ENCODE measurements at places on chromosomes 3 and 15.
A peak's percentile ranks its signal among the peaks of the same experiment; 100 is the strongest.

DNA sequence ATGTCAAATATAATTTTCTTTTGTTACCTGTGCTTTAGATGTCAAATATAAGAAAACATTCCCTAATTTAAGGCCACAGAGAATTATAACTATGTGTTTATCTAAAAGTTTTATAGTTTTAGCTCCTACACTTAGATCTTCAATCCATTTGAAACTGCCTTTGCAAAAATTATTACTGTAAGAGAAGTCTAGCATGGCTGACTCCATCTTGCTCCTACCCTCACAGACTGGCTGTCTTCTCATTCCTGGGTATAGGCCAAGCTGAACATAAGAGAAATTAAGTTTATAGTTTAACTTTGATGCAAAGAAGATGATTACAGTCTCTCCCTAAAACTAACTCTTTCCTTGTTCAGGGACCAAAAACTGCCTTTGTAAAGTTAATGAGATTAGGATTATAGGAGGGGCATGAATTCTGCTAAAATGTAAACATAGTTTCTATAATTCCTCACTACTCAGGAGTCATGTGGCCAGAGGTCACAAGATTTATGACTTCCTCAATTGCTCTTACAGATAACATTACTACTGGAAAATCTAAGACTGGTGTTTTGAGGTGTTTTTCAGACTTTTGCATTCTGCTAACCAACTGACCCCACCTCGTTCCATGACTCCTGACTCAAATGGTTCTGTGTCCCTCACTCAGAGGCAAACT, 184.0 kb downstream of the BCHE start:
- DNase-seq = no peak

GRCh38 chr3:170414202-170414663, 4.4 kb upstream of the CLDN11 start:
- DNase-seq = peak; percentile 68

GRCh38 chr3:62376454-62376720, 3.0 kb upstream of the FEZF2 start:
- no peak for DNase-seq

DNA sequence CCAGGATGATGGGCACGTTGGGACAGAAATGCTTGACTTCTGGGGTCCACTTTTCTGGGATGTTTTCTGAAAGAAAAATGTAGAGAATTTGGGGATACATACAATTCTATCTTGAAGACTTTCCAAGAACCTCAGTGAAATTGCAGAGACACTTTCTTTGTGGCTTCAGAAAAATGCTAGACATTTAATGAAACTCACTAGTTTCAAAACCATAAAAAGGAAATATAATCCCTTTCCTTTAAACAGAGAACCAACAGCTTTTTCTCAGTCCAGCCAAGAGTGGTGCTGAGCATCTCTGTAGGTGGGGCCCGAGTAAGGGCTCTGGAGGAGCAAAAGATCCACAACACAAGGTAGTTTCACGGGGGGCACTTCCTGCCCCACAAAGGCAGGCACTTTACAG, 4.4 kb upstream of the GPX1 start:
- DNase-seq = no peak

DNA sequence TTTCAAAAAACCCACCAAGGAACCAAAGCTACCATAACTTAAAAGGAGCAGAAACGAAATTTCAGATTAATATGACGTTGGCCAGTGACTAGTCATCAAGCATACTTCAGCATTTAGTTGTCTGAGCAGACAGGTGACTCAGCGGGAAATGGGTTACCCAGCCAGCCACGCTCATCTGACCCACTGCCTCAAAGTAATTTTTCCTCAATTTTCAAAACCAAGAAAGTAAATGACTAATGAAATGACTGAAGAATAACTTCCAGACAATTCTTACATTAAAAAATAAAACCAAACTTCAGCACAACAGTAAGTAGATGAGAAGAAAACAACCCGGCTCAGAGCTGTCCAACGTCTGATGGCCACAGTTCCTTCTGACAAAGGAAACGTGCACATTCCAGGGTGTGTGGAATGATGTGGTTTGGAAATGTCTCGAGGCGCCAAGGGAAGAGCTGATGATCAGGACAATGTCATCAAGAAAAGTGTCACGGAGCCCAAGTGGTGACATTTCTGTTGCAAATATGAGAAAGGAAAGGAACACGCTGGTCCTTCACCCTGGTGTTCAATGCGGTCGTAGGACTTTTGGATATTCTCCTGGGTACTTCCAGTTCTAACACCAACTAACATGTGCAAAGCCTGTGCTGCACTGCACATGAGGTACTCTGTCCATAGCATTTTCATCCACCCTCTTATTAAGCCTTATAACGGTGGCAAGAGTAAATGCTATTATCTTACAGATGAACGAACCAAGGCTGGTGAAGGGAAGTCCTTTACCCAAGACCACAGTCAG, 79.1 kb downstream of the FOXP1 start:
- DNase-seq = peak; percentile 39

GRCh38 chr3:56122911-56123310, 345.4 kb downstream of the ERC2 start:
- DNase-seq = no peak

GRCh38 chr15:77228828-77229227, 157.9 kb upstream of the TSPAN3 start:
- no peak for DNase-seq

GRCh38 chr3:31004025-31004678, 109.7 kb upstream of the GADL1 start:
- peak; percentile 77 for DNase-seq

DNA sequence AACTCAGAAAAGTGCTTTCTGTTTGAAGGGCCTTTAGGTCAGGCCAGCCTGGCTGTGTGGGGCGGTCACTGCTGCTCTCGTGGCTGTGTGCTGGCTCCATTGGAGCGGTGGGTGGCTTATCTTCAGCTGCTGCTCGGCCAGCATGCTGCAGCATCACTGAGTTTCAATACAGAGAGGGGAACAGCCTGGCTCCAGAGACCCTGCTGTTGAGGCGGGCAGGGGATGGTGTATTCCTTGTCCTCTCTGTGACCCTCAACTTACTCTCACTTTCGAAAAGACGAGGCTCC, 248.5 kb upstream of the ONECUT1 start:
- no peak for DNase-seq

- DNase-seq = no peak
These were observed 143.5 kb downstream of the GSK3B start for GRCh38 chr3:119950666-119951325.

- no peak for DNase-seq
These were observed 407.1 kb upstream of the MCTP2 start for GRCh38 chr15:93823971-93824913.

- DNase-seq = no peak
These were observed 368.4 kb upstream of the IL12A start for GRCh38 chr3:159620281-159620680.

- DNase-seq = no peak
These were observed 2.5 kb upstream of the GREM1 start for GRCh38 chr15:32715276-32715675.
